ENCODE measurements at places on chromosomes 16 and 17.

- DNase-seq = no peak
These were observed 11.8 kb upstream of the TEKT1 start for GRCh38 chr17:6843241-6843880.

- DNase-seq = no peak
These were observed 297.5 kb upstream of the FOXF1 start for GRCh38 chr16:86212706-86213436.

GRCh38 chr16:81231014-81231413, 7.5 kb upstream of the BCO1 start:
- DNase-seq = no peak

- DNase-seq = no peak
These were observed 560.0 kb upstream of the SALL1 start for GRCh38 chr16:51710905-51711563.

DNA sequence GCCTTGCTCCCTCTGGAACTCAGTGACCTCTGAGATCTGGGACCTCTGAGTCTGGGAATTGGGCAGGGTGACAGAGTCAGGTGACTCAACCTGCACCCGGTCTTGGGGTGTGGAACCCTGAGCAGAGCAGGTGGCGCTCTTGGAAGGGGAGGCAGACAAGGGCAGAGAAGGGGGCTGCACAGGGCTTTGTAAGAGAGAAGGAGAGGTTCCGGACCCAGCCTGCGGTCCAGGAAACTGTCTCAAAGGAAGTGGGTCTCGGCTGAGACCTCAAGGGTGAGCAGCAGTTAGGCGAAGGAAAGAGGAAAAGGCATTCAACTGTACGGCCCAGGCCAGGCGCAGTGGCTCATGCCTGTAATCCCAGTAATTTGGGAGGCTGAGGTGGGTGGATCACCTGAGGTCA, 10.0 kb upstream of the RIPOR1 start:
- DNase-seq = no peak

GRCh38 chr16:82660075-82660645, 33.4 kb downstream of the CDH13 start:
- DNase-seq = no peak

DNA sequence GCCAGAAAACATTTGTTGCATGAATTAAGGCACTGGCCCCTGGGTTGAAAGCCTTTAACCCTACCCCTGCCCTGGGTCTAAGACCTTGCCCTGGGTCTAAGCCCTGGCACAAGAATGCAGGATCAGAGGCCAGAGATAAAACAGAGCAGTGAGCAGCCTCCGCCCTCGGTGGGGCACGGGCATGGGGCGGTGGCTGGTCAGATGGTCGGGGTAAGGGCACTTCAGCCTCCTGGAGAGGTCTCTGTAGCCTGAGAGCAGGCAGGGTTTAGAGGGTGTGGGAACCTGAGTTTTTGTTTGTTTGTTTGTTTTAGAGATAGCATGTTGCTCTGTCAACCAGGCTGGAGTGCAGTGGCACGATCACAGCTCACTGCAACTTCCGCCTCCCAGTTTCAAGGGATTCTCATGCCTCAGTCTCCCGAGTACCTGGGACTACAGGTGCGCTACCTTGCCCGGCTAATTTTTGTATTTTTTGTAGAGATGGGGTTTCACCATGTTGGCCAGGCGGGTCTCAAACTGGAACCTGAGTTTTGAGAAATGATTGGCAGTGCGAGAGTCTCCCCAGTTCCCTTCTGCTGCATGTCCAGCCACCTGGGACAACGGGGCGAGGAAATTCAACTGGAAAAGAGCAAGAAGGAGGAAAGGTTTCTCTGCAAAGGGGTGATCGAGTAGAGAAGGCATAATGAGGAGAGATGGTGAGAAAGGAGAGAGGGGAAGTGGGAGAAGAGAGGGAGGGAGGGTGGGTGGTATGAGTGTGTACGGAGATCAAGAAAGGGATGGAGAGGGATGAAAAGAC, 27.7 kb downstream of the TNS4 start:
- DNase-seq = no peak

DNA sequence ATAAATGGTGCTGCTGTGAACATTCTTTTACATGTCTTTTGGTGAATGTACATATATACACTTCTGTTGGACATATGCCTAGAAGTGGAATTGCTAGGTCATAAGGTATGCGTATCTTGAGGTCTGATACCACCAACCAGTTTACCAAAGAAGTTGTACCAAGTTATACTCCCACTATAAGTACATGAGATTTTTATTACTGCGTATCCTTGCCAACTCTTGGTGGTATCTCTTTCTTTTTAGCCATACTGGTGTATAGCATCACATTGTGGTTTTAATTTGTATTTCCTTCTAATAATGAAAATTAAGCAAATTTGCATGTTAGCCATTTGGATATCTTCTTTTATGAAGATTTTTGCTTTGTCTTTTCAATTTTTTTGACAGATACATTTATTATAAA, 80.5 kb downstream of the ATF7IP2 start:
- DNase-seq = no peak

- DNase-seq = no peak
These were observed 186.5 kb downstream of the LGALS9B start for GRCh38 chr17:20280851-20281250.

GRCh38 chr17:50586421-50587247, 26.1 kb downstream of the CACNA1G start:
- no peak for DNase-seq

GRCh38 chr16:58332997-58333700, 38.3 kb upstream of the PRSS54 start:
- DNase-seq = no peak

- no peak for DNase-seq
These were observed 163.8 kb upstream of the TBX2 start for GRCh38 chr17:61235827-61236197.

- no peak for DNase-seq
These were observed 6.2 kb upstream of the CCL18 start for GRCh38 chr17:36057911-36058310.

- no peak for DNase-seq
These were observed 254.6 kb downstream of the MRTFB start for GRCh38 chr16:14325502-14326401.

DNA sequence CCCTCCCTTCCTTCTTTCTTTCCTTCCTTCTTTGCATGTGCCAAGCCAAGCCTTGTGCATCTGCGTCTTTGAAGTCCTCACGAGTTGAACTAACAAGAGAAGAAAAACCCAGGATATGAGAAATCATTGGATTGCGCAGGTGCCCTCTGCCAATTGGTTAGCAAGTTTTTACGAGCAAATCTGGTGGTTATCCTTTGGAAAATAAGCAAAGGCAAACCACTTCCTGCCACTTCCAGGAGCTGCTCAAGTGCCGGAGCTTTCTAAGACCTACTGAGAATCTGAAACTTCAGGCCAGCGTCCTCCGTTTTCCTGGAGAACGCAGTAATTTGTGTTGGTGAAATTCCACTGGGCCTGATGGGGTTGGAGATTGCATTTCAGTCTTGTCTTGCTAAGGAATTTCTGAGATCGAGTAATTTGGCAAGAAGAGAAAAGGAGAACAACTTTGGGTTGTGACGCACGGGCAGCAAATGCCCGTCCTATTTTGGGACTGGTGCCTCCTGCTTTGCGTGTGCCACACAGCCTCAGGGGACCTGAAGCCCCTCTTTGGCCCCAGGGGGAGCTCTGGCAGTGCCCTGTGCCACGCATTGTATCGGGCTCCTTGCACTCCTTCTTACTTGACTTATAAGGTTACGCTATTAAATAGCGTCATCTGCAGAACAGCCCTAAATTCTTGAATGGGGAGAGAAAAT, 56.4 kb downstream of the CMIP start:
- DNase-seq = no peak

- no peak for DNase-seq
These were observed 16.4 kb downstream of the TNS4 start for GRCh38 chr17:40484973-40485530.

DNA sequence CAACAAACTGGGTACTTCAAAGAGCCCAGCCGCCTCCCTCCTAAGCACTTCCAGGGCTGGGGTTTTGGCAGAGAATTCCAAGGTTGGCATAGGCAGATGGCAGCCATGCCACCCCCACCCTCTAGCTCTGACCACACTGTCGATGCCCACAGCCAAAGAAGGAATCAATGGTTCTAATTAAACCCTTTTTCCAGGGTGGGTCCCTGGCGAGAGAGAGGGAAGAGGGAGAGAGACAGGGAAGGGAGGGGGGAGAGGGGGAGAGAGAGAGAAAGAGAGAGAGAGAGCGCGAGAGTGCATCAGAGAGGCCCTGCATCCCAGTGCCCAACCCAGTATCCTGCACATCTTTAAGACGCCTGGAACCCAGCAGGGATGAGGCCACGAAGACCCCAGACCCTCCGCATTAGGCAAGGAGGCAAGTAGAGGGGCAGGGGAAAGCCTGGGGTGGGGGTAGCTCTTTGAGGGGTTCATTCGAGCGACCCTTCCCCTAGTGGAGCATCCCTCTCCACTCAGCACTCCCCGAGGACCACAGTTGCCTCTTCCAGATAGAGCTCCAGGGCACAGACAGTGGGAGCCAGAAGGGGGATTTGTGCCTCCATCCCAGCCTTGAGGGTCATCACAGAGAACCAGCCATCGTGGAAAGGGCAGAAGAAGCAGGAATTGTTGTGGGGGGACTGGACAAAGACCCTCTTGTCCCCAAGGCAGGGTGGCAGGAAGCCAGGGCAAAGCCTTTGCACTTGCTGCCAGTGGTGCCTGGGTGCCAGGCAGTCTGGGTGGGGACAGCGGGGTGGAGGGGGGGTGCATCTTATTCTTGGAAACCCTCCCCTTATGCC, 2.6 kb downstream of the SRCIN1 start:
- no peak for DNase-seq

- no peak for DNase-seq
These were observed 1.7 kb upstream of the HSBP1 start for GRCh38 chr16:83806036-83806435.

Data from activated CD4-positive, alpha-beta T cell treated with anti-CD3 and anti-CD28 coated beads, Interleukin-2, amount 50 U/mL, for 24 hours (primary cell).